ENCODE measurements at places on chromosomes 3 and 15.

DNA sequence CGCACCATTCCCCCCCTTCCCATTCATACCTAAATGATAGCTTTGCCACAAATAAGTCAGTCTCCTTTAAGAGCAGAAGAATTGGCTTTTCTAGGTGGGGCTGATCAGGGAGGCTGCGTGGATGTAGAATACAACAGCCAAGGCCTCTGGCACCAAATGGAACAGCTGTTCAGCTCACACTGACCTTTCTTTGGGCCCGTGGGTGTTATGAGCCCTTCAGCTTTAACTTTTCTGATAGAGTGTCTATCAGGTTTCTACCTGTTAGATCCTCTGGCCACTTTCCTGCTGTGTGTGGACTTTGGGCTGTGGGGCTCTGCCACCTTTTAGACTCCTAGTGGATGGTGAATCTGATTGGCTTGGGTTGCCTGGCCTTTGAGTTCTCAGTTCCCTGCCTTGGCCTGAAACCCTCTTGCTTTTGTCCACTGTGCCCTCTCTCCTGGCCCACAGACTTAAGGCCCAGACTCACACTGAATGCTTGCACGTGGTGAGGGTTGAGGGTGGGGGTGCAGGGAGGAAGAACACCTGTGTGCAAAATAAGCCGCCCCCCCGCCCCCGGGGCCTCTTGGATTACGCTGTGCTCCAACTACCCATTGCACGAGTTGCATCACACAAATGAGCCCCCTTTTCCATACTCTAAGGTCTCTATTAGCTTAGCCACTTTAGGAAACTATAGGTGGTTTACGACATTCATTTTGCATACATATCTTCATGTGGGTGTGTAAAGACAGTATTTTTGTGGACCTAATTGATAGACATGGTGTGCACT lies 1.3 kb upstream of the RFX7 start:
- DNase-seq = no peak

DNA sequence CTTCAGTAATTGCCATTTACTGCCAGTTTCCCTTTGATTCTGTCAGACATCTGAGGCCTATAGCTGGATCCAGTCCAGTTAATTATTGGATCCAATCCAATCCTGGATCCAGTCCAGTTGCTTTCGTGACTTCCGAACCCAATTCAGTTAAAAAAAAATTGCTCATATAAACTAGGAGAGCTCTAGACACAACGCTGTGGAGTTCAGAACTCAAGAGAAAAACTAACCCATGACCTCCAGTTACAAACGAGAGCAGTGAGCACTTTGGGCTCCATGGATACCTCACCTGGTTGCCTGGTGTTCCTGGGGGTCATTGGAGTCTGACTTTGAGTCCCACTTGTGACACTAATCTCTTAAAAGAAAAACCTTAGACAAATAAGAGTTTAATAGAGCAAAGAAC lies 269.8 kb downstream of the THSD4 start:
- no peak for DNase-seq

GRCh38 chr15:74903676-74904075 lies 3.0 kb downstream of the FAM219B start:
- DNase-seq = no peak

- DNase-seq = no peak
Measured at GRCh38 chr3:191342411-191342810, 12.1 kb upstream of the UTS2B start.

GRCh38 chr15:77456746-77457145 lies 36.1 kb downstream of the HMG20A start:
- no peak for DNase-seq

- no peak for DNase-seq
Measured at GRCh38 chr3:162152636-162153035, 656.0 kb downstream of the OTOL1 start.

DNA sequence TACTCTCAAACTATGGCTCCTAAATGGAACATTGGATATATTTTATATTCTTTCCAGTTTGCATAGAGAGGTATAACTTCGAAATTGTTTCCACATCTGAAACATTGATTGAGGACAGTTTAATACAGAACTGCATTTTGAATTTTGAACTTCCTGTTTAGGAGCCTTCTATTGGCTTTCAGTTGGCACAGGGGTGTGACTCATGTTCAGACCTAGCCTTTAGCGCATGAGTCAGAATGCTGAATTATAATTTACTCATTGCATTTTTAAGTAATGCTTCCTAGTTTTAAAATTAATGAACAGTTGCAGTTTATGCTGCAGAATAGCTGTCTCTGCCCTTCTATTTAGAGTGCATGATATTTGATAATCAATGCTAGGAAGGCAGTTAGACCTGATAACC lies 751.7 kb downstream of the CADM2 start:
- DNase-seq = peak; percentile 82

- DNase-seq = no peak
Measured at GRCh38 chr15:98807262-98807661, 158.9 kb downstream of the IGF1R start.

- DNase-seq = no peak
Measured at GRCh38 chr15:43763819-43764446, 12.8 kb downstream of the ELL3 start.

- DNase-seq = peak; percentile 75
Measured at GRCh38 chr3:37107846-37108245, 66.5 kb downstream of the LRRFIP2 start.

DNA sequence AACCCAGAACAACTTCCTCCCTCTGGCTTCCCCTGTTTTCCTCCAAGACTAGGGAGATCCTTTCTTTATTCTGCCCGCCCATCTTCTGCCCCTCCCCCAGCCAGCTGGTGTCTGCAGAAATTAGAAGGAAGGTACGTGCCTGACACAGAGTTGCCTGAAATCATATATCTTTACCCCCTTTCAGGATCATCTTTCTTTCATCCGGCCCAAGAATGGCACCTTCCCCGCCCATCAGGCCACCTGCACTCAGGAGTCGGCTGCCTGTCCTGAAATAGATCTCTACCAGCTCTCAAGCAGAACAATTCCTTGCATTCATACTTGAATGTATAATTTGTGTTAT lies 133.7 kb downstream of the VGLL4 start:
- no peak for DNase-seq

DNA sequence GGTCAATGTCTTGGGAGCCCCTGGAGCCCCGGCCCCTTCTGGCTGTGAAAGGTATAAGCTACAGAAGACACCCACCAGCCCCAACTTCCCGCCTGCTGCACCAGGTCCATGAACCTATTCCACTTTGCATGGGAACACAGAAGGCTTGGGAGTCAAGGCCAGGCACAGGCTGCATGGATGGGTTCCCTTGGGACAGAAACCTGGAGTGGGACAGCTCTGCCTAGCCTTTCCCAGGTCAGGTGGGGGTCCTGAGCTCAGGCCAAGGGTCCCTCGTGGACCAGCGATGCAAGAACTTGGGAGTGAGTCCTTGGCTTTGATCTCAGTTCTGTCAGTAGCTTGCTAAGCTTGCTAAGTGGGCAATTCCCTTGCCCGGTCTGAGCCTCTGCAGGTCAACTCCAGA lies 25.0 kb downstream of the TKT start:
- DNase-seq = no peak

DNA sequence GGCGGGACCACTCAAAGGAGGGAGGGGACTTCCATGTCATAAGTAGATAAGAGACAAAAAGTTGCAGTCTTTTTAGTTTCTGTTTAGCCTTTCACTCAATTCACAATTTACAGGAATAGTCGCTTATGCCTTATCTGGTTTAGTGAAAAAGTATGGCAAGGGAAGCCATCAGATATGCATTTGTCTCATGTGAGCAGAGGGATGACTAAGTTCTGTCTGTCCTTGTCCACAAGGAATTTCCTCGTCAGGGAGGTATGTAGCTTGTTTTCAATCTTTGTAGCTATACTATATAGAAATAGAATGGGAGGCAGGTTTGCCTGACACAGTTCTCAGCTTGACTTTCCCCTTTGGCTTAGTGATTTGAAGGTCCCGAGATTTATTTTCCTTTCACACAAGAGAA lies 882.8 kb downstream of the NAALADL2 start:
- DNase-seq = peak; percentile 35

DNA sequence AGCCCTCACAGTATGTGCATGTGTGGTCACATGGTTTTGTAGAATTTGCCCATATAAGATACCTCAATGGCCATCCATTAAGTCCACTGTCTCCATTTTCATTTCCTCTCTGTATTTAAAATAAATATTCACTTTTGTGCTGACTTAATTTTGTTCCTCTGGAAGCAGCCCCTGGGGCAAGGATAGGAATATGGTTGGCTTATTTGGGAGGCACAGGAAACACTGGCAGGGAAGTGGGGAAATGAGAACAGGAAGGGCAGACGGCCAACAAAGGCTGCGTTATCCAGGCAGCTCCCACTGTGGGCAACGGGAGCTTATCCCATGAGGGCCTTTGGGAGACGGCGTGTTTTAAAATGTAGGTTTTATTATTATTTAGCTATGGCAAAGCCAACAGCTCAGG lies 148.6 kb downstream of the SHQ1 start:
- DNase-seq = no peak

DNA sequence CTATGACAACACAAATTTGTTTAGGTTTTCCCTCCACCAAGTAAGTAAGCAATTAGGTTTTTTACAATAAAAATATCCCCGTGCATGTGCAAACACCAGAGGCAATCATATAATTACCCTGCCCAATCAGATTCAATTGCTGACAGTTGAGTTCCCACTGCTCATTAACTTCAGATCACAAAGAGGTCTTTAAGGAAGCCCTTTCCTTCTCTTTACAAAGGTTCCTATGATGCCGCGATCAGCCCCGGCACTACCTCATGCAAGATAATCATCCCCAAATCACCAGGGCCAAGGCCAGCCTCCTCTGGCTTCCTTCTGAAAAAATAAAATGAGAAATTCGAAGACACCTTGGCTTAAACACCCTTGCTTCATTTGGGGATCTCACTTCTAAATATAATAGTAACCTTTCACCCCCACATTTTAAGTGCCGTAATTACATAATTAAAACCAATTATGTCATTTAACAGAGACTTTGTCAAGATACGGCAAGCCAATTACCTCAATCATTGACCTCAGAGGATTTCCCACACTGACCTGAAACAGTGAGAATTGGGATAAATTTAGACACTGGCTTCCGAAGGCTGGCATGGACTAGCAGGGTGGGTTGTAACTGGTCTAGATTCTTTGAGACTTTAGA lies 121.3 kb upstream of the WNT5A start:
- no peak for DNase-seq

GRCh38 chr3:195236801-195237570 lies 34.0 kb downstream of the XXYLT1 start:
- no peak for DNase-seq

GRCh38 chr15:94847325-94847724 lies 616.0 kb downstream of the MCTP2 start:
- no peak for DNase-seq

DNA sequence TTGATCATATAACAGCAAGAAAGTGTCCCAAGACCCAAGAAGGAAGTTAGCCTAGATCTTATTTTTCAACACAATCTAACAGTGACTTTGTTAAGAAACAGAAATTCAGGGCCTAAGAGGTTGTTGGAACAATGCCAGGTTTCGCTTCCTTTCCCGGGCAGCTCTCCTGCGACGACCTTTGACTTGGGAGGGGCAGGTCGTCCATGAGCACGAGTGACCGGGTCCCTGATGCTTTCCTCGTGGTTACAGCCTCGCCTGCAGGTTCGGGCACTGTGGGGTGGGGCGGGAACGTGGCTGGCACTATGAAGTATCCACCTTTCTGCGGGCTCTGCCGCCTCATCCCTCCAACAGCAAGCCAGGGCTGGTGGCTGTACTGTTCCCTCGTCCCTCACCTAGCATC lies 90.1 kb upstream of the RGMA start:
- no peak for DNase-seq

GRCh38 chr3:18062657-18063025 lies 320.2 kb upstream of the TBC1D5 start:
- no peak for DNase-seq

GRCh38 chr3:5304789-5305683 lies 117.5 kb downstream of the EDEM1 start:
- peak; percentile 66 for DNase-seq

GRCh38 chr15:78264304-78265136 lies at the start of gene DNAJA4:
TSS of gene DNAJA4 (plus strand) at chr15:78264562. CDS start at chr15:78264764, 202 bp downstream.
- DNase-seq = peak; percentile 40

- no peak for DNase-seq
Measured at GRCh38 chr3:103126115-103126514, 691.3 kb downstream of the ZPLD1 start.

DNA sequence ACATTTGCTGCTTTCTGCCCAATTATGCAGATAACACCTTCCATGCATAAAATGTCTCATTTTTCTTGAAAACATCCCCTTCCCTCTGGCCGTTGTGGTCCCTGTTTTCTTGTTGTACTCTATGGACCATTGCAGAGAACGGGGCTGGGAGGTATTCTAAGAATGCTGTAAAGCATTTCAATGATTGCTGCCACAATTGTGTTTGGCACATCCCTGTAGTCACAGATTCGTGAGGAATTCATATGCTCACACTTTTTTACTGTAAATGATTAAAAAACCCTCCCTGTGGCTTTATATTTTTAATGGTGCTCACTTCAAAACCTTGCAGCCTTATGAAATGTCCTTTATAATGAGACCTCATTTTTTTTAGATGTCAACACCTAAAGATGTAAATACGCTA lies 207.2 kb upstream of the GBE1 start:
- DNase-seq = no peak

- DNase-seq = peak; percentile 35
Measured at GRCh38 chr15:95857124-95857757, 473.3 kb upstream of the NR2F2 start.

GRCh38 chr15:40307421-40308211 lies at the start of gene PLCB2:
TSS of gene PLCB2 (minus strand) at chr15:40307935. CDS start at chr15:40307672, 263 bp downstream.
- no peak for DNase-seq

DNA sequence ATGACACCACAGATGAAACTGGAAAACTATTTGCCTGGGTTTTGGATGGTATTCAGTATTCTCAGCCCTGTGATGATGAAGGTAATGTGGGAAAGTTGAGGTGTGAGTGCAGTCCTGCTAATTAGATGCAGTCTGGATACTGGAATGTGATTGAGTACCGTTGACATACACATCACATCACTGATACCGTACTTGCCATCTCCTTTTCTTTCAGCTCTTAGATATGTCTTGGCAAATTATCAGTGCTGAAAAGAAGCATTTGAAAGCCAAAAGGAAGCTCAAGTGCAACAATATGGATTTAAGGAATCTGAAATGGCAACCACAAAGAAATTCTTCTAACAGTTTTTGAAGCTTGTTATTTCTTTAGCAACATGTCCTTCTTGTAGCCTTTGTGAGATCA lies 381.4 kb upstream of the TGFBR2 start:
- no peak for DNase-seq

DNA sequence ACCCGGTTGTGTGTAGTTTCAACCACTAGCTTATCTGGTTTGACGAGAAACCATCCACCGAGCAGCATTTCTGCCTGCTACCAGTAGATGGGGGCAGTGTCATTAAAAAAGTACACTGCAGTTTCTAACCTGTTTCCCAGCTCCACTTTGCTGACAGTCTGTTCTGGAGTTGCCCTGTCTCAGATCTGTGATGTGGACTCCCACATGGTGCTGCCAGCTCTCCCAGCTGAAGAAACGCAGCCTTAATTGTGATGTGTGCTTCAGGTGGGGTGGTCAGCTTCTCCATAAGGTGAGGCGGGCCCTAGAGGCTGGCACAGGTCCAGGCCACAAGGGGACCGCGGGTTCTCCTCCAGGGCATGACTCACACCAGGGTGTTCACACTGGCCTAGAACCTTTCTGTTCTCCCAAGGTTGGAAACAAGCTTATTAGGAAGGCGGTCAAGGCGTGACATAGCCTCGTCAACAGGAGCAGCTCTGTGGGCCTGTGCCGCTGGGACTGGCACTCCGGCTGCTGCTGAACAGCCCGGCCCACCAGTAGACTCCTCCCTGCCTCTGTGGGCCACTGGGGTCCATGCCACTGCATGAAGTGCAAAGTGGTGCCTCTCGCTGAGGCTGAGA lies 2.9 kb upstream of the FAM43A start:
- DNase-seq = peak; percentile 94

- peak; percentile 72 for DNase-seq
Measured at GRCh38 chr3:62529230-62529629, 155.9 kb upstream of the FEZF2 start.

Data from epithelial cell of esophagus (primary cell).